ENCODE measurements at places on chromosomes 13 and 19.

DNA sequence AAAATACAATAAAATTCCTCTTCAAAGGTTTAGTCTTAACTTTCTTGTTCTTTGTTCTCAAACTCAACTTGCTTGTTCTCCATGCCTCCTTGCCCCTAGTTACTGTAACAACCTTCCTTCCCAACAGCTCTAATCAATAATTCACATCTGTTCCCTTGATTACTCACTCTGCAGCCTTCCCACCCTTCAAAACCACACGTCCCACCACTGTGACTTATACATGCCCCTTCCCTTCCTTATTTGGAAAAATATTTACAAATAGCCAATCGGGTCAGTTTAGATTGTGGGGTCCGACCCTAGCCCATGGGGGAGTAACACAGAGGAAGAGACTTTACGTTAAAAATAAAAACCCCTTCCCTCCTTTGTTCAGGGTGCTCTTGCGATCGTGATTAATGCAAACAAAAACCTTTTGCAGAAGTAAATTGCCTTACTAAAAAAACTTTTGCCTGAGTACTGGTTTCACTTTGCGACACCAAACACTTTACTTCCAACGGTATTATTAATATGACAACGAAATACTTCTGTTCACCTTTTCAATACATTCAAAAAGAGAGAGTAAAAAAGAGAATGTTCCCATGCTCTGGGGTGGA, 512 bp upstream of the ZNF93 start:
- no peak for DNase-seq

DNA sequence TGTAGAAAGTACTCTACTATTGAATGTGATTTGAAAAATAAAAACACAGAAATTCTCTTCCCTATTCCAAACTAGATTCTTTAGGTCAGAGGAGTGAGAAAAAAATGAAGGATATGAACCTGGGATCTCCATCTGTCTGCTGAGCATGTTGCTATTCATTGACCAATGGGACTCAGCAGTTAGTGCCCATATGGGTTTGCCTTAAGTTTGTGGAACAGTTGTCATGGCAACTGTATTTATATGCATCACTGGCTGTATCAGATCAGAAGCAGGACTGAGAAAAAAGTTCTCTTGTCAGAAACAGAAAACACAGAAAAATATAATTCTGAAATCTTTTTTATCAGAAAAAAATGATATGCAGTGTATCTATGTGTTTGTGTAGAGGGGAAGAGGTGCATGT, 73.3 kb upstream of the ATXN8OS start:
- no peak for DNase-seq

GRCh38 chr19:10478903-10479384, 24.2 kb downstream of the KEAP1 start:
- peak; percentile 88 for DNase-seq

DNA sequence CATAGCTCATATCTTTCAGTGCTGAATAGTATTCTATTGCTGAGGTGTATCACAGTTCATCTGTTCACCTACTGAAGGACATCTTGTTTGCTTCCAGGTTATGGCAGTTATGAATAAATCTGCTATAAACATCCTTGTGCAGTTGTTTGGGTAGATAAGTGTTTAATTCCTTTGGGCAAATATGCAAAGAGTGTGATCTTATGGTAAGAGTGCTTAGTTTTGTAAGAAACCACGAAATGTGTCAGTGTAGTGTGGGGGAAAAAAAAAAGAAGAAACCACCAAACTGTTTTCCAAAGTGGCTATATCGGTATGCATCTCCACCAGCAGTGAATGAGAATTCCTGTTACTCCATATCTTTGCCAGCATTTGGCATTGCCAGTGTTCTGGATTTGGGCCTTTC, 93.3 kb downstream of the PIBF1 start:
- DNase-seq = no peak

DNA sequence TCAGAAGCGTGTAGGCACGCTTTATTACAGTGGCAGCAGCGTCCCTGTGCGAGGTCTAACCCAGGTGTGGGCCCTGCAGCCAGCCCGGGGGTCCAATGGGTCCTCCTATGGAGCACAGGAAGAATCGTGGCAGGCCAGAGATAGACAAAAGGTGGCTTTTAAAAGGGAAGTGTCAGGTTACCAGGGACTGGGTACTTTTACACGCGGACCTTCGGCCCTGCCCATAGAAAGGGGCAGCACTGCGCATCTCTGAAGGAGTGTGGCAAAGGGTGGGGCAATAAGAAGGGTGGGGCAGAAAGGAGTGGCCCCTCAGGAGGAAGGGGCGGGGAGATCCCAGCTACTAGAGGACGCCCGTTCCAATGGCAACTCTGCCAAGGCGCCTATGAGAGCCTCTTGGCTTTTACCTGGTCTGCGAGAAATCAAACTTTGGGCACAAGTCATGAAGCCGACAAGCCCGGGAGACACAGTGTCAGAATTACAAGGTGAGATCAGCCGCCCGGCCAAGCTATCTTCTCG, 1419.8 kb downstream of the UQCRFS1 start:
- DNase-seq = peak; percentile 87

DNA sequence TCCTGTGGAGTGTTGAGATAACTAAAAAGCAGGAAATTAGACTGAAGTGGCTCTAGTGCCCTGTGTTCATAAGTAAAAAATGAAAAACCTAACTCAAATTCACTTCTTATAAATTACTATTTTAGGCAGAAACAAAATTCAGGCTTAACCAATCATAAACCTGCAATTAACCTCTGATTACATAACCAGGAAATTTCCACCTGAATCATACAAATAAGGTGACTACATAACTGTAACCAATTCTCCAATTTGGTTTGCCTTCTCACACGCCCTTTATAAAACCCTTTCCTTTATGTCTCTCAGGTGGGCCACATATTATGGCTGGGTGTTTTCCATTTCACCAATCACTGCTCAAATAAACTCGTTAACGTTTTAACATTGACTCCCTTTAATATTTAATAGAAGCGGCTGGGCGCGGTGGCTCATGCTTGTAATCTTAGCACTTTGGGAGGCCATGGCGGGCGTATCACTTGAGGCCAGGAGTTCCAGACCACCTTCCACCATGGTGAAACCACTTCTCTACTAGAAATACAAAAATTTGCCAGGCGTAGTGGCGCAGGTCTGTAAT, 22.9 kb upstream of the ZNF724 start:
- no peak for DNase-seq

DNA sequence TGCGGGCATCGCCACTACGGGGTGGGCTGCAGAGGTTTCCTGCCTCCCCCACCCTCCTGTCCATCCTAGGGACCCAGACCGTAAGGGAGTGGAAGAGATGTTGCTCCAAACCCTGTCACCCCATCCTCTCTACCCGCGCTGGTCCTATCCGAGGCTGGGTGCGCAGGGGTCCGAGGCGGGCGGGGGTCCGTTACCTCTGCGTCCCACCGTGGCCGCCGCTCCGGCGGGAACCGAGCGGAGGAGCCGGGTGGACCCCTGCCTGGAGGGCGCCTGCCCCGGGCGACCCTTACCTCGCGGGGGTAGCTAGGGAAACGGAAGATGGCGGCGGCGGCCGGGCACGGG, at the start of gene DGKH:
Gene DGKH (plus strand): TSS at position 307 of the 342 bp plus-strand sequence. CDS start 126 bp downstream, outside the sequence.
- DNase-seq = peak; percentile 64

DNA sequence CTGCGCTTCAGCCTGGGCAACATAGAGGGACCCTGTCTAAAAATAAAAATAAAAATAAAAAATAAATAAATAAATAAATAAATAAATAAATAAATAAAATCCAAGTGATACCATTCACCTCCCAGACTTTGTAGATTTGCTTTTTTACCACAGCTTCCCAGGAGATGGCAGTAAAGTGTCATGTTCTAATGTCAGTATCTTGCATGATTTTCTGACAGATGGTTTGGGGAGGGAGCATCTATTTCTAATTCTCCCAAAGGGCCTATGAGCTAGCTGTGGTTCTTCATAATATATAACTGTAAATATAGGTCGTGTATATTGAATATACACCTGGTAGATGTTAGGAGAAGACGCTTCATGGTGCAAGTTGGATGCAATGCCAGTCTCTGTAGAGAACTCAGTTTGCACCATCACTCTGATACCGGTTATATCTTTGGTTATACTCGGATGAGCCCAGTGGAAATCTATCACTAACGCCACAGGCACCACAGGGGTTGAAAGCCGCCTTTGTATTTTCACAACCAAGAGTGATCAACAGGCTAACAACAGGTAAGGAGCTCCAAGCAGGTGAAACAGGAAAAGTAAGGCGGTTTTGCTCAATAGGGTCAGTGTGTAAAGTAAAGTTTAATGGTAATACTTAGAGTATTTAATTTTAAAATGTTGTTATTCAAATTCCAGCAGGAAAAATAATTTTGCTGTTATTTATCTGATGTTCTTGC, 13.9 kb downstream of the APLP1 start:
- peak; percentile 83 for DNase-seq

DNA sequence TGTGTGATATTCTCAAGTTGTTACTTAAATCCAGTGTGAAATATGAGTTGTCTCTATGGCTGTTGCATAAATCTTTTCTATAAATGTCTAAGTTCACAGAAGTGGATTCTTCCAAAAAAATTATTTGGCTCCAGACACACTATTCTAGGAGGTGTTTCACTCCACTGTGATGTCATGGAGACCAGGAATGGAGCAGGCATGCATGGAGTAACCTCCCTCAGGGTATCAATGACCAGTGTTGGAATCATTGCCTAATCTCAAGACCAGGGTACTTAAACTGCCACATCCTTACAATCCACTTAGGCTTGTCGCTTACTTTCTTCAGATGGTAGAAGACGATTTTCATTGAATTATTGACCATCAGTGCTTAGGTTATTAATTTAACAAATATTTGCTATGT, 55.4 kb downstream of the LRRC63 start:
- no peak for DNase-seq

- DNase-seq = no peak
These were observed 36.9 kb upstream of the TUBGCP3 start for GRCh38 chr13:112624602-112625430.
